PC-3 (cell line): ENCODE measurements at places on chromosomes 7 and 10. TPM values are rescaled to one million over a fixed set of nuclear protein-coding genes. Genes with fewer than 3 reads are reported as not detected.

CC2D2B gene
- not detected in 2 replicates for total RNA-seq

FKBP6 gene
- not detected in 2 replicates for total RNA-seq

CFAP69 gene
- total RNA-seq: 3.1 and 6.6 TPM in 2 replicates

INSYN2A gene
- not detected in 2 replicates for total RNA-seq

ZNF212 gene
- total RNA-seq: 9.7 and 10.4 TPM in 2 replicates

HGF gene
- 0.15 TPM in 1 of 2 replicates, not detected in the other for total RNA-seq

MALRD1 gene
- not detected in 2 replicates for total RNA-seq

UCMA gene
- total RNA-seq: not detected in 2 replicates

FGL2 gene
- not detected in 2 replicates for total RNA-seq
